ENCODE measurements at places on chromosomes 2 and 18.

DNA sequence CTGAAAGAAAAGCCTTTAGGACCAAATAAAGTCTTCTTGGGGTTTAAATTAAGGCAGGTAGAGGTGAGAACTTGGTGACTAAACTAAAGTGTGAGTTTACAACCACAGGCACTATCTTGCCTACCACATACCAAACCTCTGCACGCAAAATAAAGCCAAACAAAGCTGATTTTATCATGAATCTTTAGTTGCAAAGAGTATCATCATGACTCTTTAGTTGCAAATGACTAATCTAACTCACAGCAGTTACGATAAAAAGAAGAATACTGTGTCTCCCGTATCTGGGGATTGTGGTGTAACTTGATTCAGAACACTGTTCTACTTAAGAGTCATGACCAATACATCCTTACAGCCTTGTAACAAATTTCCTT is 11.2 kb downstream of the CFAP210 start:
- no peak for DNase-seq

GRCh38 chr2:160610041-160610440 is 116.4 kb upstream of the RBMS1 start:
- DNase-seq: no peak

- no peak for DNase-seq
Measured at GRCh38 chr2:150895968-150896367, 365.7 kb downstream of the RBM43 start.

GRCh38 chr18:48595703-48596218 is 56.9 kb downstream of the CTIF start:
- no peak for DNase-seq

DNA sequence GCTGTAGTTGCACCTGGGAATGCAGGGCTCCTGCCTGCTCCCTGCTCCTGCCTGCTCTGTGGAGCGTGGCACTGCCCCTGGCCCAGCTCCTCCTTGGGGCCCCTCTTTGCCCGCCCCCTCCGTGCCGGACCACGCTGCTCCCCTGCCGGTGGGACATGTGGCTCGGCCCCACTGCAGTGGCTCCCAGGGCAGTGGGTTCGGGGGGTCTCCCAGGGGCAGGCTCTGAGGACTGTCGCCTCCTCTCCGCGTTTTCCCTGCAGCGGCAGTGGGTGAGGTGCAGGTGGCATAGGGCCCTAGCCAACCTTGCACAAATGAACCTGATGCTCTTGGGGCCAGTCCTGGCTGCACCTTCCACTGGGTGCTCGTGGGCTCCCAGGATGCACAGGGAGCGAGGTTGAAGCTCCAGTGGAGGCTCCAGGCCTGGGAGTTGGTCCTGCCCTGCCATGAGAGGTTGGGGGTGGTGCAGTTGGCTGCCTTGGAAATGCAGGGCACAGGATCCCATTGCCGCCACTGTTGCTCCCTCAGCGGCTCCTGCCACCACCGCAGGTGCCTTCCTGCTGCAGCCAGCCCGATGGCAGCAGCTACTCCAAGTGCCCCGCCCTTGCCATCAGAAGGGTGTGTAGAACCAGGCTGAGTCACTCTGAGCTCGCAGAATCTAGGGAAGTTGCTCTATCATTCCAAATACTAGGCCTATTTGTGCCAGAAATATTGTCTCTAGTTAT is 313.1 kb upstream of the SYT4 start:
- no peak for DNase-seq

- no peak for DNase-seq
Measured at GRCh38 chr2:118048401-118048800, 34.5 kb upstream of the CCDC93 start.

DNA sequence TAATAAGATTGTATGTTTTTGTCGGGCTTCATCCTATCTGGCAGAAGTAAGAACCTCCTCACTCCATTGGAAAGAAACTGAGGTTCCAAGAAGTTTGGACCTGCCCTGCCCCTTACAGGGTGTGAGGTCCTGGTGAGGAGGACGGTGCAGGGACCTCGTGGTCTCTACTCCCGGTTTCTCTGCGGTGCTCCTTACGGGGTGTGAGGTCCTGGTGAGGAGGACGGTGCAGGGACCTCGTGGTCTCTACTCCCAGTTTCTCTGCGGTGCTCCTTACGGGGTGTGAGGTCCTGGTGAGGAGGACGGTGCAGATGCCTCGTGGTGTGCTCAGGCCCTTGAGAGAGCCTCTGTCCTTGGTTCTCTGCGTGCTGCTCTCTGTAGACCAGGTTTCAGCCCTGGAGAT is 5.2 kb downstream of the CTDP1 start:
- no peak for DNase-seq

DNA sequence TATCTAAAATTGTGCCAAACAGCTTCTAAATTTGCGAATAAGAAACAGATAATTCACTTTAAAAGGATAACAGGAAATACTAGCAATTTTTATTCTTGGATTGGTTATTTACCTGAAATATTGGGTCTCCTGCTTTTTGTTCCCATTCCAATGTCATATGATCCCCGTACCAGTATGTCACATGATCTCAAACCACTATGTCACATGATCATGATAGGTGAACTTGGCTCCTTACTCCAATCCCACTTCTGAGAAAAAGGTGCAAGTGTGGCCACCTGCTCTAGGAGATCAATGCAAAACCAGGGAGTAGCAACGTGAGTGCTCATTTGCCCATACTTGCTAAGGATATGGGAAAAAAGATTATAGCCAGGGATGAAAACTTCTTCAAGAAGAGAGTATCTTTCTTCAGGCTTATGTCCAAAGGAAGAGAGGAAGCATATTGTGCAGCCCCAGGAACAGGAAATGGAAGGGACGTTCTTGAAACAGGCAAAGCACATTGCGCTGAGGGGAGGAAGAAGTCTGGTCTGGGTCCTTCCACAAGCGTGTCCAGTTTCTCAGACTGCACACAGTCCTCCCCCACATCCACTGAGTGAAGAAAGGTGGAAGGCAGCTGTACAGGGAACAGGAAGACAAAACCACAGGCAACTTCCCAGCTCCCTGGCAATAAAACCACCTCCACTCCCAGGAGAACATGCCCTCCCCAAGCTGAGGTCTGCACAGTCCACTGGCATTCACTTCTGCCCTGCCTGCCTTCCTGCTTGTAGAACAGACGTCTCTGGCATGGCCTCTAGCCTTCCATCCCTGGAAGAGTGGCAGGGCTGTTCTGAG is at the start of gene LYG2:
Gene LYG2, minus strand, starts transcription at position 176 of the 828 bp plus-strand sequence. CDS start 1,406 bp downstream, outside the sequence.
- DNase-seq: no peak

DNA sequence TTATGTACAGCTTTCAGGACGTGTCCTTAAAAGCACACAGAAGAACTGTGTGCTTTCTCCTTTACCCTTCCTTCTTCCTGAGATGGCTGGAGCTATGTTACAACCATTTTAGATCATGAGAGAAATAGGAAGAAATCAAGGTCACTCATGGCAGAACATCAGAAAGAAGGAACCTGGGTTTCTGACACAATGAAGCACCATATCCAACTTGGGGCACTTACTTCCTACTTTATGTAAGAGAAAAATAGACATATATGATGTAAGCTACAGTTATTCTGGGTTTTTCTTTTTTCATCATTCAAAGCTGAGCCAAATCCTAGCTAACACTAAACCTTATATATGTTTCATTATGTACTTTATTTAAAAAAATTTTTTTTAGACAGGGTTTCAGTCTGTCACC is 79.5 kb downstream of the FAM161A start:
- no peak for DNase-seq

GRCh38 chr2:43276962-43277391 is 50.6 kb upstream of the ZFP36L2 start:
- DNase-seq: no peak

DNA sequence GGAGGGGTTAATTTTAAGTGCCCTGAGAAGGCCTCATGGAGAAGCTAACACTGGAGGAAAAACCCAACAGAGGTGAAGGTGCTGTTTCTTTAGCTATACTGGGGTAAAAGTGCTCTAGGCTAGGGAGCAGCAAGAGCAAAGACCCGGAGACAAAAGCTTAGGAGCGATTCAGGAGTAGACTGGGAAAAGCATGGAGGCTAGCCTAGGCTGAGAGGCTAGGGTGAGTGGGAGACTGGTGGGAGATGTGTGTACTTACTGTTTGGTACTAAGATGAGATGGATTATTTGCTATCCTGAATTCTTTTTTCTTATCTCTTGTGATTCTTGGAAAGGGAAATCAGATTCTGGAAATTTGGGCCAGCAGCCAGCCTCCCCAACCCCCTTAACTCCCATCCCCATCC is 2.0 kb downstream of the GIGYF2 start:
- no peak for DNase-seq

- DNase-seq: no peak
Measured at GRCh38 chr18:12858991-12859390, 25.0 kb downstream of the PTPN2 start.

DNA sequence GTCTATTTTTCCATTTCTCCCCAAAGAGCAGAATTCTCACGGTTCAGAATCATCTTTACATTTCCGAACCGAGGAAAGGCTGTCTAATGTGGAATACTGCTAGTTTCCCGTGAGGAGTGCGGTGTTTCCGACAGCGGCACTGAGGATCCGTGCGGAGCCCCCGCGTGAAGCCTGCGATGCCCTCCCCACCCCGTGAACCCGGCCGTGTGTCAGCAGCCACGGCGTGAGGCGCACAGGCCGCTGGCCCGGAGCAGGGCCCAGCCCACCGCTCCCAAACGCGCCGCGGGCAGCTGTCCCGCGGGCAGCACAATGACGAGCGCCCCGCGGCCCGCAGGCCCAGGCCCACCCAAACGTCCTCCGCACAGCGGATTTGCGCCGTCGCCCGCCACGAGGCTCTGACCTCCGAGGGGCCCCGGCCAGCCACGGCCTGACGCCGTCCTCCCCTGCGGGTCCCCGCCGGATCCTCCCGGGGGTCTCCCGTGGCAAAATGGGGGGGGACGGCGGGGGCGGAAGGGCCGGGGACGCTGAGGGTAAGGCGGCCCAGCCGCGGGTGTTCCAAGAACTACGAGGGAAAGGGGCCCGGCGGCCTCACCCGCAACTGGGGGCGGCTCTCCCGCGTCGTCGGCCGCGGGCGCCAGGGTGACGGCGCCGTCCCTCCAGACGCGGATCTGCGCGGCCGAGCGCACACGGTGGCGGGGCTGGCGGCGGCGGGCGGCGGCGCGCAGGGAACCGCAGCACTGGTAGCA is 796 bp downstream of the SPIRE1 start:
- no peak for DNase-seq

DNA sequence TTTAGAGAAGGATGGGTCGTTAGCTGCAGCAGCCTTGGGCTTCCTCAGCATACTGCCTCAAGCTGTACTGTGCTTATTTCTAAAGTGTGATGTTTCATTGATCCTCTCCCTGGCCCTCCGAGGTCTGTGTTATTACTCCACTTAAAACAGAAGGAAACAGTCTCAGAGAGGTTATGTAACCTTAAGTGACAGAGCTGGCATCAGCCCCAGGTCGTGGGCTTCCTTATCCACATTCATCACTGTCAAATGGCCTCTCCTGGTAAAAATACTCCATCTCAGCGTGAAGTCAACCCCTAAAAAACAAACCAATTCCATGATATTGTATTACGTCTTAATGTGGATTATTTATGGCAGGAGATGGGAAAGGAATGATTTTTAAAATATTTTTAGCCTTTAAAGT is 153.3 kb upstream of the NOSTRIN start:
- no peak for DNase-seq

- DNase-seq: no peak
Measured at GRCh38 chr2:121355488-121355887, 70.5 kb upstream of the TFCP2L1 start.

DNA sequence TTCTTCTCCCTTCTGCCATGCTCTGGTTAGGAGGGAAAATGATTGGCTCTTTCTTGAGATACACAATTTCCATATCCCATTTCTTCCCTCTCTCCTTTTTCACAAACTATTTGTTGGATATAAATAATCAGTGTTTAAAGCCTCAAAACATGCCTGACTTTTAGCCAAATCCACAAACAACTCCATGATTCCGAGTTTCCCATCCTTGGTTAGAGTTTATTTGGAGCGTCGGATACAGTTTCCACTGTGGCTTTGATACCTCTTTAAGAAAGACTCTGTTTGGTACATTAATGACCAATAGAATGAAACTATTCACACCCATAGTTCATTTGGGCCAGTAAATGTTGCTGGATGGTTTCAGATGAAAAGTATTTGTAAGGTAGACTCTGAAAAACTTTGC is 5.9 kb upstream of the FHL2 start:
- DNase-seq: no peak

DNA sequence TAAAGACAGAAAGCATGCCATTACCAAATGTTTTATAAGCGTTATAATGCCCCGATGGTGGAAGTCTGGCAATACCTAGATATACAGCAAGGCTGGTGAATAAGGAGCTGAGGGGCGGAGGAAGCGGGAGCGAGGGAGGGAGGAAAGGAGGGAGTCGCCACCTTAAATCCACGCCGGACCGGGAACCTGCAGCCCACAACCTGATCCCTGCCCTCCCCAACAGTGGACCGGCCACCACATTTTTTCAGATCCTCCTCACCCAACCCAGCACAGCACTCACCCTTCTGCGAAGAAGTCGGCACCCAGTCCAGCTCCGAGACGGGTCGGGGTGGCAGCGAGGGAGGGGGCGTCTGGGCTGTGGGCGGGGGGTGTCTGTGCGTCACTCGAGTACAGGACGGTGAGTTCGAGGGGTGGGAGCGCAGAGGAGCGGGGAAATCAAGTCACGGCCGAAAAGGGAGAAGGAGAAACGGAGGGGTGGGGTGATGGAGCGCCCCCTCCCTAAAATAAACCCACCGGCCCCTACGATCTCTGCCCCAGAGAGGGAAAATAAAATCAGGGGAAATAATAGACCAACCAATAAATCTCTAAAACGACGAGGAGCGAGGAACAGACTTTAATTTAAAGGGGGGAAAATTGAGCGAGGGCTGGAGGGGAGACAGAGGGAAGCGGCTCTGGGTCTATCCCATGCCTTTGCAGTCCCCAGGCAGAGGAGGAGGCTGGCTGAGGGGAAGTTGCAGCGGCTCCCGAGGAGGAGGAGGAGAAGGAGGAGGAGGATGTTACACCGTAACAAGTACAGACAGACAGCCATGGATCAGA is 96.5 kb upstream of the SERTAD2 start:
- DNase-seq: peak; percentile 32

DNA sequence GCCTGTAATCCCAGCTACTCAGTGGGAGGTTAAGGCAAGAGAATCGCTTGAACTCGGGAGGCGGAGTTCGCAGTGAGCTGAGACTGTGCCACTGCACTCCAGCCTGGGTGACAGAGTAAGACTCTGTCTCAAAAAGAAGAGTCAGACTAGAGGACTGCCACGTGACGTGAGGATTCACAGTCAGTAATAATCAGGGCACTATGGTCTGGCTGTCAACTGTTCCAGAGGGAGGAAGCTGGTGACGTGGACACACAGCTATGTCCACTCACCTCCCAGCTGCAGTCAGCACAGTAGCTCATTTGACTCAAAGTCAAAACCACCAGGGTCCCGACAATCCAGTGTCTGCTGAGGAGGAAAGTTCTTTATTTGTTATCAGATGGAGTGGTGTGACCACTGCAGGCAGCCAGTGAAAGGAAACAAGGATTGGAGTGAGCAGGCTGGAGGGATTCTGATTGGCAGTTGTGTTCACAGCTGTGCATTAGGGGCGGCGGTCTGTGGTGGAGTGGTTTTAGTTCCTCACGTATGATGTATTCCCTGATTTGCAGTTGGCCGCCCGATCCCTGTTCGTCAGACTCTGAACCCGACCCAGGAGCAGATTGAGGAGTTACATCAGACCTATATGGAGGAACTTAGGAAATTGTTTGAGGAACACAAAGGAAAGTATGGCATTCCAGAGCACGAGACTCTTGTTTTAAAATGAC is 37.9 kb downstream of the MOGAT1 start:
- DNase-seq: peak; percentile 67
